COR-L47 (cell line): ENCODE measurements at places on chromosomes 13 and 19.

- no peak for DNase-seq
Observed at GRCh38 chr19:970695-971094, 13.4 kb upstream of the WDR18 start.

DNA sequence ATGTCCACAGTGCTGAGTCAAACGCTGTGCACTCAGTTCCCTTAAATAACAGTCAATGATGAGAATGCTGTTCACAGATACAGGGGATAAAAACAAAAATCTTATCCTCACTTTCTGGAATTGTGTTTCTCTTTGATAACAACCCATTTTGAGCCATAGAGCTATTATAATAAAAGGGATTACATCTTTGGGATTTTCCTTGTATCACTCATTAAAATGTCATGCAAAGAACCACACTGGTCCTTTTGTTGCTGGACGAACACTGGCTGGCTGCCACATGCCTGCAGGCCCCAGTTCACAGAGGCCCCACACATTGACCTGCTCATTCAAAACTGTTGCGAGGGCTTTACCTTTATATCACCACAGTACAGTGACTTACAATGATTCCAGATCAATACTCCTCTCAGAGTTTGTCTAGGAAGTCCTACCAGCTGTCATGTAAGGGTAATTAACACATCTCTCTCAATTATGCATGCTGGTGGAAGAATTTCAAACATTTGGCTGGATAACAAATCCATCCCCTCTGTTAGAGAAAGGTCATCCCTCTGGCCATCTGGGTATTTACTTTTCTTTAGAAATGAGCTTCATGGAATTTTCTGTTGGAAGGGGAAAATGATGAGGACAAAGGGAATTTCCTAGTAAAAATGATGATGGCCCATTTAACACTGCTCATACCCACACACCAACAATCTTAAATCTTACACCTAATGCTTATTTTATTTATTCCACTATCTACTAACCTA, 85.9 kb downstream of the MBNL2 start:
- DNase-seq, result no peak

DNA sequence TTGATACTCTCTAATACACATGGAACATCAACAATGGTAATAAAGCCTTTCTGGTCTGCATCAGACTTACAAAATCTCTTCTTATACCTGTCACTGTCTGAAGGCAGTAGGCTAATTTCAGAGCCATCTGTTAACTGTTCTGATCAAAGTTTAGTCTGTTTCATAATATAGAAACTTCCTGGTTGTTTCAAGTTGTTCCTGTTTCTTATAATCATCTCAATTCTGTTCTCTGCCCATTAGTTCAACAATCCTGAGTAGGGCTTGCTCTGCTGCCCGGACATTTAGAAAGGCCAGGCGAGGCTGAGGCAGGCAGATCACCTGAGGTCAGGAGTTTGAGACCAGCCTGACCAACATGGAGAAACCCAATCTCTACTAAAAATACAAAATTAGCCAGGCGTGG, 5.4 kb upstream of the ZSCAN5A start:
- DNase-seq, result no peak

DNA sequence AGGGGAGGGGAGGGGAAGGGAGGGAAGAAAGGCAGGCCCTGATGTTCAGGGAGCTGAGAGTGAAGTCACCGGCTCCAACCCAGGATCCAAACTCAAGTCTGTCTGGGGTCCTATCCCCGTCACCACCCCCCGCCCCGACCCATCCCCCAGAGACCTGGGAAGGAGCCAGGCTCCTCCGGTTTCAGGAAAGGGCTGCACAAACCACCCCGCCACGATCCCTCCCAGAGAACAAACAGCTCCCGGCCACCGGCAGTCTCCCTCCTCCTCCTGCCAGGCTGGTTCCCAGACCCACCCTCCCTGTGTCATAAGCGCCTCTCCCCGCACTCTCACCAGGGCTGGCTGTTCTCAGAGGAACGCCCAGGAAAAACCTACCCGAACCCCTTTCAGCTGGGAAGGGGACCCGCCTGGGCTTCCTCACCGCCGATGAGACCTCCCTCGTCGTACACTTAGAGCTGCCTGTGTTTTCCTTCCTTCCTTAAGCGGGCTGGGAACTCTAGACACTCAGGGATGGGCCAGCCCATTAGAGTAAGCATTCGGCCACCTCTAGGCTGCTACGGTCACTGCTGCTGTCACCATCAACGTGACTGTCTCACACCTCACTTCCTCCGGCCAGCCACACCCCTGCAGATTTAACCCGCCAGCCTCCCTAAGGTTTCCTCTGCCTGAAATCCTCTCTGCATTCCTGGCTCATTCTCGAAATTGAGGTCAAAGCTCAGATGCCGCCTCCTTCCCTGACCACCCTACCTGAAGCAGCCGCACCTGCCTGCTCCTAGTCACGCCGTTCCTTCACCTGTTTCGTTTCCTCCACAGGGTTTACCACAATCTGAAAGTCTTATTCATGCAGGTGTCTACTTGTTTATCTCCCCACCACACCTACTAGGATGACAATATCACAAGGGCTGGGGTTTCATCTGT, 6.3 kb upstream of the RDH13 start:
- DNase-seq, result no peak

GRCh38 chr13:41859565-41859964, 101.3 kb downstream of the VWA8 start:
- DNase-seq, result no peak

DNA sequence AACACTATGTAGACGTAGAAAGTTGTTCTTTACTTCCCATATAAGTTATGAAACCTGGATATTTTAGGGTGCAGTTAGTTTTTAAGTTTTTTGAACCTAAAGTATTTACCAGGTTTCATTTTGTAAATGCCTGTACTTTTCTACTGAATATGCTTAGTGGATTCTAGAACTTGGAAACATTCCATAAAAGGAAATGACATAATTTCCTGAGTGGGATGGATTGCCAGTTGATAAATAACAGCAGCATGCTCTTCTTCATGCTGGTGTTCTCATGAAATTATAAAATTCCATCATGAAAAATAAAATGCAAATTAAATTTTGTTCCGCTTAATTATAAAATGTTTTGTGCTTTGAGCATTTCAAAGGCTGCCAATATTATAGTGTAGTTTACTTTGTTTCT, 362.2 kb upstream of the PCDH20 start:
- no peak for DNase-seq

- DNase-seq, result no peak
Observed at GRCh38 chr13:76937281-76937820, 11.0 kb upstream of the ACOD1 start.
